ENCODE measurements at places on chromosomes 7 and 10. TPM values are rescaled to one million over a fixed set of nuclear protein-coding genes. Genes with fewer than 3 reads are reported as not detected.
A peak's percentile ranks its signal among the peaks of the same experiment; 100 is the strongest.

GCK gene
- polyA plus RNA-seq, result 3.2 TPM

DNA sequence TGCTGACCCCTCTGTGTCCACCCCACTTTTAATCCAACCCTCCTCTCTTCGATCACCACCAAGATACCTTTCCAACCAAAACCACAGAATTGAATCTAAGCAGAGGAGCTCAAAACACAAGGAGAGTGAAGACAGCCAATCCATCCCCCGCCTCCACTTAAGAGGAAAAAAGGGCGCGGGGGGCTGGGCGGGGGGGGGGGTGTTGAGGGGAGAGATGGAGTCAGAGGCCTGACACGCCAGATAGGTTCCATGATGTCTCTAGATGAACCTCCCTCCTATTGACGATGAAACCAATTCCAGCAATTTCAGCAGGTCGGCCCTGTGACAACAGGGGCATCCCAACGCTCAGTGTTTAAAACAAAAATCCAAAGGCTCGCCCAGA is 1.3 kb downstream of the SORBS1 start:
- DNase-seq, result no peak

FAM204A gene
- 68.1 TPM for polyA plus RNA-seq

BMPER gene
- polyA plus RNA-seq, result 22.6 TPM

GRCh38 chr7:132376361-132377013 is 199.8 kb downstream of the PLXNA4 start:
- DNase-seq, result no peak

GRCh38 chr7:108062250-108063014 is 59.5 kb upstream of the LAMB1 start:
- DNase-seq, result no peak

- DNase-seq, result no peak
Observed at GRCh38 chr7:111388912-111389311, 173.4 kb downstream of the IMMP2L start.

DNA sequence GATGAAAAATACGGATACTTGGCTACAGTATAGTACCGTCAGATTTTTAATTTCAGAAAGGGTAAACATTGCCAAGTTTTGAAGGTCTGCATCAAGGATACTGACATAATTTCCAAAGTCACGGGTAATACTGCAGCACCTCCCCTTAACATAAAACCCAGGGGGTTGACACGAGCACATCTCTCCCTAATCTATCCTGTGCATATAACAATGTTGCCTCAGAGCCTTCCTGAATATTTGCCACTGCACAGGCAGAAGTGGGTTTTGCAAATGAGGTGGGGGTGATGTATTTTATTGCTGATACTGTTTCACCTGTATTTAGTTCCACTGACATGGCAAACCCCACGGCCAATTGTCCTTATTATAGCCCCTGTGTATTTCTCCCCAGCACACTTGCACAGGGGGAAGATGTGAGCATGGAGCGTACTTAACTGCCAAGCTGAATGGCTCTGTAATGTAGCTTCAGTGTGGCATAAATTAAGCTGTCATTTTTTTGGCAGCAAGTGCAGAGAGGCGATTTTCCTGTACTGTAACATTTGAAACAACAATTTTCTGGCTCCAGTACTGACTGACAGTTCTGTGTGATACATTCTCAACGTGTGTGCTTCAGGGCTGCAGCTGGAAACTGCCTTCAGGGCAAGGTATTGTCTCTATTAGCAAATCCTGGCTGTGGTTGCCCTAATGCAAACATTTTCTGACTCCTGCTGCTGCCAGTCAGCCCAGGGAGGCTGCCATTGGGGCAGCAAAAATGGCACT is 299.6 kb upstream of the SP4 start:
- peak; percentile 36 for DNase-seq

EPO gene
- polyA plus RNA-seq, result 0.17 TPM

- DNase-seq, result no peak
Observed at GRCh38 chr7:69762821-69763352, 164.6 kb downstream of the AUTS2 start.

- DNase-seq, result no peak
Observed at GRCh38 chr10:71582019-71582418, 137.6 kb downstream of the C10orf105 start.

- no peak for DNase-seq
Observed at GRCh38 chr7:87036985-87037384, 22.5 kb downstream of the ELAPOR2 start.

DNA sequence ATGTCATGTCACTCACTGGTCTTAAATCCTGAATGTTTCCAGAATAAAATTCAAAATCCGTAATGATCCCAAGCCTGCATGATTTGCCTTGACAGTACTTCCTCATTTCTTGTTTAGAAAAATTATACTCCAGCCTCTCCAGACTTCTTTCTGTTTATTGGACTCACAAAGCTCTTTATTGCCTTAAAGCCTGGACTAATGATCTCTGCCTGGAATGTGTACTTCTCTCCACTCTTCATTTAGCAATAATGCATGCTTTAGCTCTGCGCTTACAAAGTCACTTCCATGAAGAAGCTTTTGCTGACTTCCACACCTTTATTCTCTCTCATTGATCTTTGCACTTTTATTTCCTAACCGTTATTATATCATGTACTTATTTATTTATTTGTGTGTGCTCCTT is 27.4 kb upstream of the SLC26A3 start:
- DNase-seq, result no peak

DNA sequence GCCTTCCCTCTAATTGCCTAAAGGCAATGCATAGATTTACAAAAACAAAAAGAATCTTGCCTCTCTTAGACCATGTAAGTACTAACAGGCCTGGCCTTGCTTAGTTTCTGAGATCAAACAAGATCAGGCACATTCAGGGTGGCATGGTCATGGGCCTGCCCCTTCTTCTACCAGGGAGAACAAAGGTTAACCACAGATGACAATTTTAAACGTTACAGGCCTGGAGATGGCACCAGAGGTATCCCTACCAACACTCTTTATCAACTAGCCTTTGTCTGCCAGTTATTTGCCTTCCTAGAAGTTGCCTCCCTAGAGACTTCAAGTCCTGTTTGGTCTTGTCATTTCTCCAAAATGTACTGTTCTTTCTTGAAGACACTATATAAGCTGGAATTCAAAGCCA is 252.6 kb downstream of the DOCK4 start:
- DNase-seq, result no peak

DNA sequence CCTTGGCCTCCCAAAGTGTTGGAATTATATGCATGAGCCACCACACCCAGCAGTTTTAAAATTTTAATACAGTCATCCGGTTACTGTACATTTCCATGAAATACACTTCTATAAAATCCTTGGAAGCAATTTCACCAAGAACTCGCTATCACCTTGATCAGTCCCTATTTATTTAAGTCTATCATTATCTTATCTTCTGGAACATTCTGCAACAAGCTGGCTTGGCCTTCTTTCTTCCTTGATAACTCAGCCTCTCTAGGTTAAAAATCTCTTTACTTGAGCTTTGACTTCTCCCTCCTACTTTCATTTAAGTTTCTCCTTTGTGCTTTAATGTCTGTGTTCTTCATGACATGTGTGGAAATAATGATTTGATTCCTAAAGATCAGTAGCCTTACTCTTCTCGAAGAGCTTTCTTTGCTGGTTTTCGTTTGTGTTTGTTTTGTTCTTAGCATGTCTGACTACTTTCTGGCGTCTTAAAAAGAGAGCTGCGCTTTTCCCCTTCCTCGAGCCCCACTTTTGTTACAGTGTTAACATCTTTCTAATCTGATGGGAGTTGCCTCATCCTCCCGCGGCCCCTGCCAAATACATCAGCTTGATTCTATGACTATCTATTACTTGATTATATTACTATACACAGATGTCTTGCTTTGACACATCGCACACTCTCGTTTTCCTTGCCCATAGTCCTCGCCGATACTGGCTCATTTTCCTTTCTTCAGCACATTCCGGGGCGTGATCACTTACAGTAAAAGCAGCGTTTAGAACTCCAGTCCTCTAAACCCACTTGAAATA is 11.1 kb upstream of the CALML5 start:
- DNase-seq, result no peak

PAX4 gene
- not detected for polyA plus RNA-seq

- DNase-seq, result peak; percentile 6
Observed at GRCh38 chr7:97732565-97733275, 834 bp downstream of the TAC1 start.

GRCh38 chr7:832167-832967 is at the start of gene SUN1:
SUN1 (plus strand) TSS chr7:832476; CDS start chr7:832525, 49 bp downstream.
- DNase-seq, result no peak

CABCOCO1 gene
- polyA plus RNA-seq, result 3.1 TPM

GRCh38 chr7:155182406-155182970 is 112.4 kb downstream of the HTR5A start:
- DNase-seq, result no peak

GRCh38 chr10:93062514-93063143 is 2.0 kb downstream of the CYP26C1 start:
- DNase-seq, result no peak

CCDC146 gene
- polyA plus RNA-seq, result 35.6 TPM

DNA sequence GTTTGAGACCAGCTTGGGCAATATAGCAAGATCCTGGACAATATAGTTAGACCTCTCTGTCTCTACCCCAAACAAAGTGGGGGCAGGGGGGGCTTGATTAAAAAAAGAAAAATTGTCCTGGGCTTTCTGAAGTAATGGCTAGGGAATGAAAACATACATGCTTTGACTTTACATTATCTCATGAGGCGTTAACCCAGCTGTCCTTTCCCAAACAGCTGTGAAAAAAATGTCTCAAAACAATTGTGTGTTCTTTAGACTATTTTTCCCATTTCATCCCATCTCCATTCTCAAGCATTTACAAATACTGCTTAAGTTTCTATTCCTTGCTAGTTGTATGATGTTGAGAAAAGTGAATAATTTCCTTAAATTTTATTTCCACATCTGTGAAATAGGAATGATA is 27.0 kb upstream of the CDK13 start:
- no peak for DNase-seq

PNLIPRP3 gene
- not detected for polyA plus RNA-seq
